ENCODE measurements at places on chromosomes 3 and 15. TPM values are rescaled to one million over a fixed set of nuclear protein-coding genes. Genes with fewer than 3 reads are reported as not detected.

Gene PYGO1
- 13.9 TPM for total RNA-seq

Gene PEX5L
- 0.24 TPM for total RNA-seq

Gene GPD1L
- total RNA-seq = 33.4 TPM

Gene COLQ
- 10.7 TPM for total RNA-seq

Gene SLC38A3
- 0.19 TPM for total RNA-seq

Gene DLEC1
- 0.26 TPM for total RNA-seq

Gene SMCO1
- not detected for total RNA-seq

Gene ZNF385D
- 108 TPM for total RNA-seq

Gene TASOR
- 55.7 TPM for total RNA-seq

- H3K36me3 ChIP-seq = no peaks in the 10 kb centered on the region
- no peak for DNase-seq
- H3K4me3 ChIP-seq = no peak overlapping the region
- H3K27ac ChIP-seq = peak overlapping the region; percentile 69
- no peaks in the 10 kb centered on the region for H3K27me3 ChIP-seq
Measured at GRCh38 chr15:49901996-49902684, 216.9 kb downstream of the ATP8B4 start.

DNA sequence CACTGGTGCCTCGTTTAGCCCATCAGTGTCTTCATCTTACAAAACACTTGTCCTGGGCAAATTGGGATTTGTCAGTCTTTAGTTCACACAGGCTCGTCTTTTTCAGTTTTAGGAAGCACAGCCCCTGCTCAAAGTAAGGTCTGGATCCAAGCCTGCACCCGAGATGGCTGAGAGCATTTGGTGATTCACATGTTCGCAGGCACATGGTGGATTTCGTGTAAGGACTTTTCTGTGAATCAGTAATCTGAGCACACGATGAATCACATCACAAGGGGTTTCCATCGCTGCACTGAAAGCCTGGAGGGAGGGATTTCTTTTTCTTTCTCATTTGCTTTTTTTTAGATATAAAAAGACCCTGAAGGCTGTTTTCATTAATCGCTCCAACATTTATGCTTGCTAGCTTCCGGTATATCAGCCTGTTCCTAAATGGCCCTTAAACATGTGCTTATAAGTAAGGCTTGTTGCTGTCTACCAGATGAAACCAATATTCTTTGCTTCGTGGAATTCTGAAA lies 435.6 kb upstream of the ATP10A start:
- no peaks in the 10 kb centered on the region for H3K36me3 ChIP-seq
- DNase-seq = no peak
- H3K4me3 ChIP-seq = no peak overlapping the region
- H3K27me3 ChIP-seq = no peaks in the 10 kb centered on the region
- no peaks in the 10 kb centered on the region for H3K4me1 ChIP-seq

DNA sequence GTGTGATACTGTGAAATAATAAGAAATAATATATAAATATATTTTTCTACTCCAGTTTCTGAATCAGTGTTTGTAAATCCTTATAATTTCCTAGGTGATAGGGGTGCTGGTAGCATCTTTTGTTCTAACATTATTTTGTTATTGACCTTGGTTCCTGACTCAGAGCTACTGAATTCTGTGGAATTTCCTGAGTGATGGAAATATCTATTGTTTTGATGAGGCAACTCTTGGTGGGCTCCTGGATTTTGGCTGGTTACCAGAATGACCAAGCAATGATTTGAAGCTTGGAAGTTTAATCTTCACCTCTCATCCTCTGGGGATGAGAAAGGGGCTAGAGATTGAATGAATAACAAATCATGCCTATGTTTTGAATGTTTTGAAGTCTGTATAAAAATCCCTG lies 377.3 kb downstream of the LPP start:
- H3K27me3 ChIP-seq = no peaks in the 10 kb centered on the region
- peaks cover 9% of the 10 kb centered on the region for H3K4me1 ChIP-seq
- H3K36me3 ChIP-seq = peaks cover 4% of the 10 kb centered on the region
- no peak for DNase-seq

GRCh38 chr3:122975924-122976293 lies 51.7 kb downstream of the SEMA5B start:
- H3K4me3 ChIP-seq = no peak overlapping the region
- no peaks in the 10 kb centered on the region for H3K4me1 ChIP-seq
- H3K27me3 ChIP-seq = no peaks in the 10 kb centered on the region
- H3K27ac ChIP-seq = no peak overlapping the region
- H3K36me3 ChIP-seq = no peaks in the 10 kb centered on the region

DNA sequence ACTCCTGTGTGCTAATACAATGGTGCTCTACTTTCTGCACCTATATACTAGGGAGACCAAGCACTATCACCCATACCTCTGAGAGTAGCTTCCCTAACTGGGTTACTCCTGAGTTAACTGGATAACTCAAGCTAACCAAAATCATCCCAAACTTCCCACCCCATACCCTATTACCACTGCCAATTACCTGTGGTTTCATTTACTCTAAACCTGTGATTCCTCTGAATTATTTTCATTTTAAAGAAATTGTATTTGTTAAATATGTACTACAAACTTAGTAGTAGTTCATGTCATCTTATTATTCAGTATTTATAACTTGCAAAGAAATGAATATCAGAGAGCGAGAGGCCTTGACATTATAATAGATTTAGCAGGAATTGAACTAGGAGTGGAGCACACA lies 340.5 kb downstream of the TBC1D5 start:
- H3K27me3 ChIP-seq = no peaks in the 10 kb centered on the region
- no peaks in the 10 kb centered on the region for H3K36me3 ChIP-seq
- no peak overlapping the region for H3K27ac ChIP-seq
- peaks cover 2% of the 10 kb centered on the region for H3K4me1 ChIP-seq
- no peak overlapping the region for H3K4me3 ChIP-seq

DNA sequence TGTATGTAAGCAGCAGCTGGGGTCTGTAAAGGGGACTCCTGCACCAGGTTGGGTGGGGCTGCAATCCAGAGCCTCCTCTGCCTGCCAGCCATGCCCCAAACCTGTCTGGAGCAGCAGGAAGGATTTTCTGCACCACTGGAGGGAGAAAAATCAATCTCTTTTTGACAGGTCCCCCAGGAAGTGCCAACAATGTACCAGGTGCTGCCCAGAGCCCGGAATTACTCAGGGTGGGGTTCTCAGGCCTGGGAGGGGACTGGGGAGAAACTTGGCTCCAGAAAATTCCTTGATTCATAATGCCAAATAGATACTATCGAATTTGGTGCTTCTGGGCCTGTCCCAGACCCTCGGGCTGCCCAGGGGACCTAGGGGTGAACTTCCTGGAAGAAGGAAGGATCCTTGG lies 52.6 kb downstream of the WNT7A start:
- H3K27ac ChIP-seq = no peak overlapping the region
- DNase-seq = no peak
- no peaks in the 10 kb centered on the region for H3K4me1 ChIP-seq
- H3K27me3 ChIP-seq = no peaks in the 10 kb centered on the region
- no peaks in the 10 kb centered on the region for H3K36me3 ChIP-seq

- H3K4me3 ChIP-seq = no peak overlapping the region
- no peaks in the 10 kb centered on the region for H3K36me3 ChIP-seq
- no peak for DNase-seq
- no peak overlapping the region for H3K27ac ChIP-seq
Measured at GRCh38 chr3:14457999-14458398, 55.6 kb downstream of the SLC6A6 start.

DNA sequence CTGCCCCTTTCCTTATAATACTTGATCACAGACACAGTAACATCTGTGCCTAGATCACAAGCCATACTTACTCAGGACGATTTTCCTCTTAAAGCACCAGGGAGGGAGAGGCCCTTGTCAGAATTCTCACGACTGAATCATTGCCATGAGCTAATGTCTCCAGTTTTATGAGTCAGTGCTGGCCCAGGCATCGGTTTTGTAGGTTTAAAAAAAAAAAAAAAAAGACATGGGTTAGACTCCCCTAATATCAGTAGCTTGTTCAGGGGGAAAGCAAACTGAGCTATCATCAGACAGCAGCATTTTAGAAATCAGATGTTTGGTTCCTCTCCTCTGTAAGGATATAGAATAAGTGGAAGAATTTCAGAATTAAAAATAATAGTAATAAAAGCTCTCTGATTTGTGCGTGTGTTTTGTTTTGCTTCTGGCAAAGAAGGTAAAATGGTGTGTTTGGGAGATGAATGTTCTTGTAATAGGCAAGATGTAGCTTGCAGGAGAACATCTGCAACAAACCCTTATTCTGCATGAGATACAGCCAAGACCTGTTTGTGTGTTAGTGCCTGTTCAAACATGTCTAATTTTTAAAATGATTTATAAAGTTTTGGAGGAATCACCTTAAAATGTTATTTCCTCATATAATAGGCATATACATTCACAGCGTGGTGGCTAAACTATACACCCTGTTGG lies 193.6 kb downstream of the TP63 start:
- H3K27ac ChIP-seq = no peak overlapping the region
- H3K4me1 ChIP-seq = no peaks in the 10 kb centered on the region
- no peak for DNase-seq
- H3K36me3 ChIP-seq = no peaks in the 10 kb centered on the region
- no peak overlapping the region for H3K4me3 ChIP-seq

GRCh38 chr3:45688194-45688881 lies 858 bp upstream of the SACM1L start:
- peak overlapping the region; percentile 65 for H3K27ac ChIP-seq
- no peaks in the 10 kb centered on the region for H3K27me3 ChIP-seq
- H3K4me3 ChIP-seq = peak overlapping the region; percentile 29
- no peaks in the 10 kb centered on the region for H3K4me1 ChIP-seq
- peaks cover under 1% of the 10 kb centered on the region for H3K36me3 ChIP-seq

DNA sequence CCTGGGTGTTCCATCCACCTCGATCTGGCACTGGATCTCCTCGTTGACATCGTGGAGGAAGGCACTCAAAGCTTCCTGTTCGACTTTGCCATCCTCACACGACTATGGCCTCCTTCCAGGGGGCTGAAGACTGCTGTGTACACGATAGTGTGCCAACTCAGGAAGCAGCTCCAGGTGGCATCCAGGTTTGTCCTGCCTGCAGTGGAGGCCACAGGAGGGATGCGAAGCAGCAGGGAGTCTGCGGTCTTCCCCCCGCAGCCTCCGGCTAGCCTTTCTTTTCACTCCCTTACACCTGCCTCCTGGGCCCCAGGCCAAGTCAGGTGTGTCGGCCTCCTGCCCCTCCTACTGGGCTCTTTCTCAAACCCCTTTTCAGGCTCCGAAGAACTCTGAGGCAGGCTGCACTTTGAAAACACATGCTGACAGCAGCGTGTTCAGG lies 32.2 kb downstream of the SYNM start:
- no peak for DNase-seq
- H3K36me3 ChIP-seq = no peaks in the 10 kb centered on the region
- no peak overlapping the region for H3K4me3 ChIP-seq
- H3K27ac ChIP-seq = no peak overlapping the region

DNA sequence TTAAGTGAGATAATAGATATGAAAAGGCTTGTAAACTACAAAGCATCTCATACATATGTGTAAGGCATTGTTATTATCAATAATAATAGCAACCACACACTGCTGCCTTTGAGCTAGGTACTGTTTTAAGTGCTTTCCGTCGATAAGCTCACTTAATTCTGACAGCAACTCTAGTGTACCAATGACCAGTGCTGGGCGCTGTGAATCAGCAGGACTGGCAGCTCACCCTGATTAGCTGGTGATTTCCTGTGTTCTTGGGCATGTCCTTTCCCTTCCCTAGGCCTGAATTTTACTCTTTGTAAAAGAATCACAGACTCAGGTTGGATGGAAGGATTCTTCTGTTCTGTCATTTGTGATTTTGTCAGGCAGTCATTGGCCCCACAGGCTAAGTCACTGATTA lies 215.6 kb downstream of the LPP start:
- H3K27ac ChIP-seq = no peak overlapping the region
- H3K36me3 ChIP-seq = peaks cover 6% of the 10 kb centered on the region
- no peak overlapping the region for H3K4me3 ChIP-seq
- peaks cover 21% of the 10 kb centered on the region for H3K4me1 ChIP-seq

GRCh38 chr3:31305340-31305739 lies 227.4 kb upstream of the STT3B start:
- no peaks in the 10 kb centered on the region for H3K4me1 ChIP-seq
- no peaks in the 10 kb centered on the region for H3K36me3 ChIP-seq
- no peak overlapping the region for H3K27ac ChIP-seq
- H3K4me3 ChIP-seq = no peak overlapping the region
- DNase-seq = no peak
- H3K27me3 ChIP-seq = no peaks in the 10 kb centered on the region

DNA sequence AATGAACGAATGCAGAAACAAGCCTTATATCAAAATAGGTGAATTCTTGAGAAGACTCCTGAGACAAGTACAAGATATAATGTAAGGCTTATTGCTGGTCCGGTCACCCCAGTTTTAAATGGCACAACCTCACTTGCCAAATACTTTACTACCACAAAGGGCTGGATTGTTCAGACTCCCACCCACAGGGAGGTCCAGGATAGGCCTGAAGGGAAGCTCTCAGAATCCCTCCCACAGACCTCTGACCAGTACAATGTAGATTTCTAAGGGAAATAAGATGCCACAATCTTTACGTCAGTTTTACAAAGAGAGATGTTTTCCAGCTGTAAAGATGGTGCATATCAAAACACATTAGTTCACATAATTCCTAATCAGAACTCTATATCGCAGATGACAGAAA lies 577.7 kb upstream of the ADAMTS9 start:
- no peaks in the 10 kb centered on the region for H3K27me3 ChIP-seq
- no peak overlapping the region for H3K27ac ChIP-seq
- H3K4me1 ChIP-seq = no peaks in the 10 kb centered on the region
- no peak for DNase-seq
- no peaks in the 10 kb centered on the region for H3K36me3 ChIP-seq

- no peak overlapping the region for H3K4me3 ChIP-seq
- H3K36me3 ChIP-seq = no peaks in the 10 kb centered on the region
- H3K4me1 ChIP-seq = no peaks in the 10 kb centered on the region
- no peaks in the 10 kb centered on the region for H3K27me3 ChIP-seq
- no peak overlapping the region for H3K27ac ChIP-seq
- DNase-seq = no peak
Measured at GRCh38 chr3:58038675-58039292, 30.6 kb downstream of the FLNB start.

- H3K27me3 ChIP-seq = no peaks in the 10 kb centered on the region
- H3K4me3 ChIP-seq = no peak overlapping the region
- no peaks in the 10 kb centered on the region for H3K4me1 ChIP-seq
- H3K27ac ChIP-seq = no peak overlapping the region
- no peaks in the 10 kb centered on the region for H3K36me3 ChIP-seq
Measured at GRCh38 chr3:175146258-175146657, 287.1 kb downstream of the NAALADL2 start.

DNA sequence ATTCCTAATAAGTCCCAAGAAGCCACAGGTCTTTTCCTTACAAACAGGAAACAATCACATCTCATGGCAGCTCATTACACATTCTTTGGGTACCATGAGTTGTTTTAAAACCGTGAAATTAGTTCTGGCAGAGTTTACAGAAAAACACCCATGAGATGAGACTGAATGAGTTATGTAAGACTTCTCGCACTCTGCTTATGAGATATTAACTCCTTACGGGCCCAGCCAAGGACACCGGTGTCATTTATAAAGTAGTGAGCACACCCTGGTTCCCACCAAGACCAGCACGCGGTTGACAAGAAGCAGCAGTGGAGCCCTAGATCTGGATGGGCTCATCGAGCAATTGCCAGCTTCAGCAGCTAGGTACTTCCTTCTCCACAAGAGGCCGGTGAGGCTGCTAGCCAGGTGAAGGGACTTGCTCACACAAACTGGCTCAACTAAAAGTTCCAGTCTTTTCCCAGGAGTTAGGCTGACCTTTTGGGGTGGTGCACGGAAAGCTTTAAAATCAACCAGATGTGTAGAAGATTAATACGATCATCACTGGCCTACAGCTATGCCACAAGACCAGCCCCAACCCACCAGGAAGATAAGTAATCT lies 318.6 kb upstream of the ICE2 start:
- peaks cover 5% of the 10 kb centered on the region for H3K4me1 ChIP-seq
- DNase-seq = no peak
- no peak overlapping the region for H3K27ac ChIP-seq
- no peak overlapping the region for H3K4me3 ChIP-seq
- H3K36me3 ChIP-seq = no peaks in the 10 kb centered on the region

Measured in aorta (tissue), 5 donors.